ENCODE measurements at places on chromosomes 16 and 17. TPM values are rescaled to one million over a fixed set of nuclear protein-coding genes. Genes with fewer than 3 reads are reported as not detected.

DNA sequence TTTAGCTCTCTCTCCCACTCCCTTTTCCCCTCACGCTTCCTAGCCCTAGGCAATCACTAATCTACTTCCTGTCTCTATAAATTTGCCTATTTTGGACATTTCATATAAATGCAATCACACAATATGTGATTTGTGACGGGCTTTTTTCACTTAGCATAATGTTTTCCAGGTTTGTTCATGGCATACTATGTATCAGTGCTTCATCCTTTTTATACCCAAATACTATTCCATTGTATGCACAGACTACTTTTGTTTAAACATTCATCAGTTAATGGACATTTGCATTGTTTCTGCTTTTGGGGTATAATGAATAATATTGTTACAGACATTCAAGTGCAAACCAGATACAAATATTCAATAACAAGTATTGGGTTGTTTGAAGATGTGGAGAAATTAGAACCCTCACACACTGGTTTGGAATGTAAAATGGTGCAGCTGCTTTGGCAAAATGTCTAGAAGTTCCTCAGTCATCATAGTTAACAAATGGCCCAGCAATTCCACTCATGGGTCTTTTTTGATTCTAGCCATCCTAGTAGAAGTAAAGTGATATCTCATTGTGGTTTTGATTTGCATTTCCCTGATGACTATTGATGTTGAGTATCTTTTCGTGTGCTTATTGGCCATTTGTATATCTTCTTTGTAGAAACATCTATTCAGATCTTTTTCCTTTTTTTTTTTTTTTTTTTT lies 67.7 kb downstream of the TBX4 start:
- DNase-seq: no peak

DNA sequence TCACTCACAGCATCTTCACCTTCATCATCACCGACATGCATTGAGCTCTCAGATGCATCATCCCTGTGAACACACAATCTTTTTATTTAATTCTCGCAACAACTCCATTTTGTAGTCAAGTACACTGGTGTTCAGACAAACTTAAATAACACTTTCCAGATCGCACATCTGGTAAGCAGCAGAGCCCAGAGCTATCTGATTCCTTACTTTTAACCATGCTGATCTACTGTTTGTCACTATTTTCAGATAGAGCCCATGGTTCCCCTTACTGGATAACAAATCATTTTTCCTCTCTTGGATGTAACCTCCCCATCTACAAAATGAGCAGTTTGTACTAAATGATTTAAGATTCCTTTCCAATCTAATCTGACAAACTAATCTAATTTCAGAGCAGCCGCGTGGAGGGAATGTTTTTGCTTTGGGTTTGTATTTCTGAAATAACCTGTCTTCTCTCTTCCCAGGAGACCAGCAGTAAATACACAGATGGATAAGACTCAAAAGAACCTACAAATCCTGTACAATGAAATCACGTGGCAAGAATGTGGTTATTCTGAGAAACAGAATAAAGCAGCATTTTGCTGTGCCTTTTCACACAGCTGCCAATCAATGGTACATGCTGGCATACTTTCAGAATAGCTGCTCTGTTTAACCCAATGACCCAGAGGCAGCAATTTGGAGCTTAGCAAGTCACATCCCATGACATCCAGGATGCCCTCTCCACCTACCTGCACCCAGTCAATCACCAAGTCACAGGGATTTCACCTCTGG lies 72.9 kb upstream of the CCL2 start:
- peak; percentile 25 for DNase-seq

GRCh38 chr16:3789375-3790099 lies 72.2 kb upstream of the TRAP1 start:
- no peak for DNase-seq

DNA sequence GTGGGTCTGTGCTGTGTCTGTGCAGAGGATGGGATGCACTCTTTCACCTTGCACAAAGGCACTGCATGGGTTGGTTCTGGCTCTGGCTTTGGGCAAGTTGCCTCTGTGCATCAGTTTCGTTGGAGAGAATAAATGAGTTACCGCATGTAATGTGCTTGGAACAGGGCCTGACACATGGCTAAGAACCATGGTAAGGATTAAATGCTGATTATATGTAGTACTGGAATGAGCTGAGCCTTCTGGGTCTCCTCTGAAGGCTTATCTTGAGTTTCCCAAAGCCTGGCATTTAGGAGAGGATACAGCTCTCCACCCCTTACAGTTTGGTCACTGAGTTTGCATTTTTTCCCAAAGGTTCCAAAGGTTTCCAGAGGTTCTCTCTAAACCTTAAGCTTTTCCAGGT lies 69.1 kb downstream of the KSR1 start:
- DNase-seq: no peak

DNA sequence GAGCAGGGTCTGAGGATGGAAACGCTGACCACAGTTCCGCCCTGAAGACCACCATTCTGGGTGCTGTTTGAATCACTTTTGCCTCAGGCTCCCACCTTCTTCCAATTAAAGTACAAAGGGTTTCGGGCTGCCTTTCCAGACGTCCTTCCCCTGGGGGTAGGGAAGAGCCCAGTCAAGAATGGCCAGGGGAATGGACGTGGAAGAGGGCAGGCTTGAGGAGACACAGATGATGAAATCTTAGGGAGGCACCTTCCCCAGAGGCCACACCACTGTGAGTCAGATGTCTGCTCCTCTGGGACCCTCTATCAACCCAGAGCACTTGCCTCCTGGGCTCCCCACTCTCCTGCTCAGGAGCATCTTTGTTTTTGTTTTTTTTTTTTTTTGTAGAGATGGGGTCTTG lies 27.5 kb upstream of the MTSS2 start:
- no peak for DNase-seq

DNA sequence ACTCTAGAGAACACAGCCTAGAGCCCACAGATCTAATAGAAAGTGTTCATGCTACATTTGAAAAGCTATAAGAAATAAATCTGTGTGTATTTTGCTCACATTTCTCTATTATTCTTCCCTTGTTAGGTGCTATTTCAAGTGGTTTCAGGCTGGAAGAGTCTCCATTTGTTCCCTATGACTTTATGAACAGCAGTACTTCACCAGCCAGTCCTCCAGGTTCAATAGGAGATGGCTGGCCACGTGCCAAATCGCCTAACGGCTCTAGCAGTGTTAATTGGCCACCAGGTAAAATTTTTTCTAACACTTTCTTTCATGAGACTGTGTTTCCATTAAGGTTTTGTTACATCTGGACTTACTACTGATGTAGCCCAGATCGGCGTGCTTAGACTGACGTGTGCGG lies 30.7 kb upstream of the SLC5A11 start:
- no peak for DNase-seq

DNA sequence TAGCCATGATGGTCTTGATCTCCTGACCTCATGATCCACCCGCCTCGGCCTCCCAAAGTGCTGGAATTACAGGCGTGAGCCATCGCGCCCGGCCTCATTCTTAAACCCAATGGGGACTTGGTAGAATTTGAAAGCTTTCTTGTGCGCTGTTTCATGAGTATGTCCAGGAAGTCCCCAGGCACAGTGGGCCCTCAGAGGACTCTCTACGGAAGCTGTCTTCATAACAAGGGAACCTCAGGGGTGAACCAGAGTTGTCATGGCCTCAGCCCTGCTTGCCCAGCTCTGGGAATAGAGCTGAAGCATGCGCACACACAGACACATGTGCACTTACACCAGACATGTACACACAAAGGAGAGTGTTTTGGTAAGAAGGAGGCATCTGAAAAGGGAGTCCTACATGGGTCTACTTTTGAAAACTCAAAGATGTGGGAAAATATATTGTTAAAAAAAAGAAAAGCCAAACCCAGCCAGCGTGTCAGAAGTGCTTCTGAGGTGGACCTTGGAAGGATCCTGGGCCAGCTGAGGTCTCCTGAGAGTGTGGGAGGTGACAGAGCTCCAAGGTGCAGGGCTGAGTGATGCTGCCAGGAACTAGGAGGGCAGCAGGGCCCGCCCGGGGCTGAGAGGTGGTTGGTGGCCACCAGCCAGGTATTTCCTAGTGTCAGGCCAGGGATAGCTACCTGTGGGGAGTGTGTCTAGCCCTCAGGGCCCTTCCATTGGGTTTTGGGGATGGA lies 54.6 kb downstream of the EPN2 start:
- no peak for DNase-seq

DNA sequence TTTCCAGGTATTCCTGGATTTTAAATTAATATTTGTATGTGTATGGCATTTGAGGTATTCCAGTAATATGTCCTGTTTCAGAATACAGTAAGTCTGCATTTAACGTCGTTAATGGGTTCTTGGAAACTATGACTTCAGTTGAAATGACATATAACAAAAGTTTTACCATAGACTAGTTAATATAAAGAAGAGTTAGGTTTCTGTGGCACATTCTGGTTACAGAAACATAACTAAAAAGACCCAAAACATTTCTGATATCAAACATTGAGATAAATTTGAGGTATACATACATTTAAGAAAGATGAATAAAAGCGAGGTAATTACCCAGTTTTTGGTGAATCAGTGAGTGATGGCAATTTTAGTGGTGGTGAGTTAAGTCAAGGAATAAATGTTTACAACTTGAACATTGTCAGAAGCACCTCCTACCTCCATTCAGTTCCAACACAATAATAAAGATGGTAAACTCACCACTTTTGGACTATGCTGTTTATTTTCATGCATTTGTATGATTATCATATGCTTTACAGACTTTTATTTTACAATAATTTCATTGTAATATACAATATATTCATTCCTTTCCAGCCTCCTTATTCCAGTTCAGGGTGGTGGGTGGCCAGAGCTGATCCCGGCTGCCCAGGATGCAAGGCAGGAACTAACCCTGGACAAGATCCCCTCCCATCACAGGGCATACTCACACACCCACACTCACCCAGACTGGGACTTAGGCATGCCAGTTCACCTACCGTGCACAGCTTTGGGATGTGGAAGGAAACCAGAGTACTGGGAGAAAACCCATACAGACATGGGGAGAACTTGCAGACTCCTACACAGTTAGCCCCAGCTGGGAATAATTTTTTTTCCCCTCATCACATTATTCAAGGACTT lies 9.7 kb downstream of the LUC7L3 start:
- DNase-seq: no peak

GRCh38 chr17:82876602-82877379 lies 37.0 kb upstream of the ZNF750 start:
- DNase-seq: no peak

The RNF222 gene
- total RNA-seq: not detected

The LRRC36 gene
- 2.1 TPM for total RNA-seq

The FBXL19 gene
- total RNA-seq: 9.6 TPM

The HBA1 gene
- total RNA-seq: 472 TPM
